ENCODE measurements at places on chromosomes 3 and 15.
A peak's percentile ranks its signal among the peaks of the same experiment; 100 is the strongest.

- DNase-seq, result no peak
These were observed 54.7 kb downstream of the FOXP1 start for GRCh38 chr3:71528816-71529215.

DNA sequence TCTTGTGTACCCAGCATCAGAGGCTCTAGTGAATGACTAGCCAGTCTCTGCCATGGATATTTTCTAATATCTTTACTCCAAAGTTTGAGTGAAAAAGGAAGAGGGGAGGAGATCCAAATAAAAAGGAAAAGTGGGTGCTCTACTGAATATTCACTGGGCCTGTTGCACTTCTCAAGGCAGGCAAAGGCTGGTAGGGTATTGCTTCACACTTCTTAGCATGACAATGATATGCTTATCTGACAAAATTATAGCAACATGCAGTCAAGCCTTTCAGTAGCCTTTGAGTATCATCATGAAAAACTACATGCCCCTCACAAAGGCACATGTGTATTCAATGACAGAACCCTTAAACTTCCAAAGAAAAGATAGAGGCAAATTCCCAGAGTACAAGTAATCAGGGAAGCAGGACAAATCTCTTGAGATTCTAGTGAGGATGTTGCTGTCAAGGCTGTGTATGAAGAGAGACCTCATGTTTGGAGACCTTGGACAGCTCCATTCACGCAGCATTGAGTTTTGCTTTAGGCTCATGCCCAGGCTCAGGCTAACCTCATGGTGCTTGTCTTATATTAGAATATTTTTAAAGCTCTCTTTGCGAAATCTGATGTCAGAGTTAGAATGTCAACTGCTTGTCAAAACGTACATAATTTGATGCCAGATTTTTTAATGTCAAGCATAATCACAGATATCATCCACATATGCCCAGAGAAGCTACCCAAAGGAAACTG lies 506.9 kb downstream of the OCA2 start:
- DNase-seq, result no peak

- no peak for DNase-seq
These were observed 5.4 kb downstream of the ANKRD63 start for GRCh38 chr15:40277471-40277870.

DNA sequence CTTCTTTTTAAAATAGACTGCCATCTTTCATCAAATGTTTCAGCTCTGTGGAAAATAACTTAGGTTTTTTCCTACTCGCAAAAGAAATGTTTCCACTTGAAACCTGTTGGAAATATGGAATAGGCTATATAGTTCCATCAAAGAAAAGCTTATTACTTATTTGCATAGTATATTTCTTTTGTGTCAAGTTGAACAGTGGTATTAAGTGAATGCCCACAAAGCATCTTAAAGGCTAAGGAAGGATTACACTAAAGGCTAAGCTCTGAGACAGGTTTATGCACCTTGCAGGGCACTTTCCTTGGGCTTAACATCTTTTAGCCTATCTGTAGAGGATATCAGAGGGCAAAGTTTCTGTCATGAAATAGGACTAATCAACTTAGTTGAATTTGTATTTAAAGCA lies at the start of gene SAMD7:
SAMD7 (plus strand) TSS at position 301 of the 400 bp plus-strand sequence. CDS start 7,927 bp downstream, outside the sequence.
- no peak for DNase-seq

DNA sequence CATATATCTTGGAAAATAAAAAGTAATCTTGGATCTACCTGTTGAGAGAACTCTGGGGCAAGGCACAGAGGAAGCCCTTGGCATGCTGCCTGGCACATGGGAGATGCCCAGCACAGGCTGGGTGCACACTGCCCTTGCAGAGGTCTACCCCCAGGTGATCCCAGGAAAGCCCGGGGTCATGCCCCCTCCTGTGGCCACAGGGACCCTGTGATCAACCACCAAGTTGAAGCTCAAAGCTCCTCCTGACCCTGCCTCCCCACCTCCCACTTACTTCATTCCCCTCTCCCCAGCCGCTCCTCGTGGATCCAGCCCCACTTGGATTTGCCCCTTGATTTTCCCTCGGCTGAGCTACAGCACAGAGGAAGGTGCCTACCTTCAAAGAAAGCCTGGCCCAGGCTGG lies 62.7 kb upstream of the LARS2 start:
- no peak for DNase-seq

DNA sequence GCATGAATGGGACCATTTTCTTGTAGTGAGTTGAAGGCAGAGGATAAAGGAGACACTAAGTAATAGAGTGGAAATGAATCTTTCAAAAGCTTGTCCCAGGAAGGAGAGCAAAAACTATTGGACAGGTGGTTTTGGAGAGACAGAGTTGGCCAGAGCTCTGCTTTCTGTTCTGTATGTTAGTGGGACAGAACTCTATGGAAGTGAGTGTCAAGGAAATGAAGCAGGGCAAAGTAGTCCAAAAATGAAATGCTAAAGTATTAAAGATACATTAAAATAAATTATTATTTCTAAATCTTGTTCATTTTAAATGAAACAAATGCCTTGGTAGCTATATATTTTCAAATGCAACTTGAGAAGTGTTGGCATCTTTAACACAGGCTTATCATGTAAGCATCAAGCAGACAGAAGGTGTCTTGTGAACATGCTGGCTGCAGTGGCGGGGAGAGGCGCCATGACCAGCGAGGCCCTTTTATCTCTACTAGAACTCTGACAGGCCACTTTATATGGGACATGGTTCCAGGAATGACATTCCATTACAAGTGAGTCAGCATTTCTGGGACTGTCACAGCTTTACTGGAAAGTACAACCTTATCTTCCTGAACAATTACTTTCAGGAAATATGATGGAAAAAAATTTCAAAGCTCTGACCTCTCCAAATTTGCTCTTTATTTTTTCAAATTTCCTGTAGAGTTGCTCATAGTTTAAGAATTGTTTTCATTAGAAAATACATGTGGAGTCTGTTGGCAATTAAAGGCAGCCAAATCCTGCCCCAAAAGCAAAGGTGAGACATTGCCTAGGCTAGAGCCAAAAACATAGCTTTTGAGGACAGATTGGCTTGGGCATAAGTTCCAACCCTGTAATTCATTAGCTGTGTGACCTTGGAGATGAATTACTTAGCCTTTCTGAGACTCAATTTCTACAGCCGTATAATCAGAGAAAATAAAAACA lies 106.5 kb downstream of the ECT2 start:
- DNase-seq, result peak; percentile 47

Data from HuH-7 (cell line).